HTR-8/SVneo (cell line): ENCODE measurements at places on chromosomes 13 and 19.
A peak's percentile ranks its signal among the peaks of the same experiment; 100 is the strongest.

GRCh38 chr13:41220401-41220800 lies 26.0 kb upstream of the KBTBD7 start:
- DNase-seq = no peak

- no peak for DNase-seq
These were observed 13.0 kb downstream of the RBM26 start for GRCh38 chr13:79392882-79393563.

- DNase-seq = peak; percentile 51
These were observed 20.6 kb downstream of the BRSK1 start for GRCh38 chr19:55304279-55304978.

DNA sequence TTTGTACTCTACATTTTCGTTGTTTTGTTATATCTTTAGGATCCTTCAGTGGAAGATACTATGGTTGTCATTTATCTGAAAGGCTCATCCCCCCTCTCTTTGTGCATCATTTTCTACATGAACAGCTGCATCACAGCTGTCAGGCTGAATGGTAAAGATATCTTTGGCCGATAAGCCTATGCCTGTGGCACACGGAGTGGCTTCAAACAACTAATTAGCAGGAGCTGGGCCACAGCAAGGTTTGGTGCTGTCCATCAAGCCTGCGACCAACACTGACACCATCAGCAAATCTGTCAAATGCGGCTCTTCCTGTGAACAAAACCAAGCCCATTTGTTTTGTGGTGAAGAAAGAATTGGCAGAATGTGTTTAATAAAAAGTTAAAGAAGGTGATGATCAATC lies 334.4 kb downstream of the PCDH9 start:
- no peak for DNase-seq

- DNase-seq = no peak
These were observed 1.3 kb downstream of the ZNF616 start for GRCh38 chr19:52138278-52138982.

DNA sequence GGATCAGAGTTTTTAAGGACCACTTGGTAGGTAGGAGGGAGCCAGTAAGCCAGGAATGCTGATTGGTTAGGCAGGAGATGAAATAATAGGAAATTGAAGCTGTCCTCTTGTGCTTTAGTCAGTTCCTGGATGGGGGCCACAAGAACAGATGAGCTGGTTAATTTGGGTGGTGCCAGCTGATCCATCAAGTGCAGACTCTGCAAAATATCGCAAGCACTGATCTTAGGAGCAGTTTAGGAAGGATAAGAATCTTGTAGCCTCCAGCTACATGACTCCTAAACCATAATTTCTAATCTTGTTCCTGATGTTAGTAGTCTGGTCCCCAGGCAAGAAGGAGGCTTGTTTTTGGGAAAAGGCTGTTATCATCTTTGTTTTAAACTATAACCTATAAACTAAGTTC lies 117.9 kb upstream of the GPR12 start:
- DNase-seq = no peak

DNA sequence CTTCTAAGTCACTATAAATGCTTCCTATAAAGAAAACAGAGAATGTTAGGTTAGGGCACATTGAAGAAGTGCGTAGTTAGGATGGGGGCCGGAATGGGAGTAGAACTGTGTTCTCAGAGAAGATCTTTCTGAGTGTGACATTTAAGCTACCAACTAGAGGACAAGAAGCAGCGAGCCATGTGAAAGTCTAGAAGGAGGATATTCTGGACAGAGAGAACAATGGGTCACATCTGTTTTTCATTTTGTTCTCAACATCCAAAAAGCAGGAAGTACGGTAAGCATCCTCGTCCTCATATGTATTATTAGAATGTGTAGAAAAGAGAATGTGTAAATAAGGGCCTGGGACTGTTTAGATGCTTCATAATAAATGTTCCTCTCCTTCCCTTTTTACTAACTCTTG lies 44.5 kb upstream of the PARP4 start:
- DNase-seq = no peak

DNA sequence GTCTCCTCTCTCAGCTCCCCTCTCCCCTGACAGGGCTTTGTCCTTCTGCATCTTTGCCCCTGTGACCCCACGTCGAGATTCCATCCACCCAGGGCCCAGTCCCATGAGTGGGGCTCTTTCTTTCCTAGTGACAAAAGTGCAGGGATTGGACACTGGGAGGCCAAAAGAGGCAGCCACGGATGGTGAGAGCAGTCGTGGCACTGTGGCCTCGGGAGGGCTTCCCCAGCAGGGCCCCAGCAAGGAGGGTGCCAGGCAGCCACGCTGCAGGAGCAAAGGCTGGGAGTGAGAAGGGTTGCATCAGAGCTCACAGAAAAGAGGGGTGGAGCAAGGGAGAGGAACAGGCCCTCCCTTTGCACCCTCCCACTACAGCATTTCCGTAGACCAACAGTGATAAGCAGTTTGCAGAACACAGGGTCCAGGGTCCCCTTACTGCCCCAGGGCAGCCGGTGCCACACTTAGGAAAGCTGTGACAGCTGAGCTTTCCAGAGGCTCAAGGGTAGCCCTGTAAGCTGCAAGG lies 4.9 kb downstream of the ZSCAN1 start:
- DNase-seq = no peak

DNA sequence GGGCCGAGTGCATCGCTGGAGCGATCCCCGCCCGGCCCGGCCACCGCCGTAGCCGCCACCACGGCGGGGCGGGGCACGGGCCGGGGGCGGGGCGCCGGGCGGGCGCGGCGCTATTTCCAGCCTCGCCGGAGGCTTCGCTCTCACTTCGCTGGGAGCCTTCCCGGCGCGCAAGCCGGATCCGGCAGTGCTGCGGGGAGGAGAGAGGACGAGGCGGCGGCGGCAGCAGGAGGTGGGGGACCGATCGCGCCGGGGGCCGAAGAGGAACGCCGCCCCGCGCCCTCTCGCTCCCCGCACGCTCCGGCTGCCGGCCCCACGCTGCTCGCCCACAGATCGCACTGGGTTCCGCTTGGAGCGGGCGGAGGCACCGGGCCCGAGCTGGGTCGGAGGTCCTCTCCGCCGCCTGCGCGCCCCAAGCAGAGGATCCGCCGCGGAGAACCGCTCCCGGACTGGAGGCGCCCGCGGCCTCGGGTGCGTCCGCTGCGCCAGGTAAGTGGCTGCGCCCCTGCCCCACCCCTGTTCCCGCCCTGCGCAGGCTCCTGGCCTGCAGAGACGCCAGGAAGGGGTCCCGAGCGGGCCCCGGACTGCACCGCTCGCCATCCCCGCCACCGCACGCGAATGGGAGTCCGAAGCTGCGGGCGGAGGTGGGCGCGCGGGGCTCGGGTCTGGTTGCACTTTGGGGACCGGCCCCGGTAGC lies at the start of gene CHST8:
Gene CHST8 (plus strand): TSS at position 143 of the 694 bp plus-strand sequence. CDS start 67,309 bp downstream, outside the sequence.
- DNase-seq = peak; percentile 21

- no peak for DNase-seq
These were observed 5.3 kb downstream of the NCAN start for GRCh38 chr19:19217099-19217498.

GRCh38 chr13:29503041-29503837 lies 92.2 kb downstream of the SLC7A1 start:
- no peak for DNase-seq

- no peak for DNase-seq
These were observed 15.3 kb downstream of the FPR3 start for GRCh38 chr19:51810223-51810622.

- DNase-seq = no peak
These were observed 34.9 kb downstream of the PAK4 start for GRCh38 chr19:39160523-39160861.

DNA sequence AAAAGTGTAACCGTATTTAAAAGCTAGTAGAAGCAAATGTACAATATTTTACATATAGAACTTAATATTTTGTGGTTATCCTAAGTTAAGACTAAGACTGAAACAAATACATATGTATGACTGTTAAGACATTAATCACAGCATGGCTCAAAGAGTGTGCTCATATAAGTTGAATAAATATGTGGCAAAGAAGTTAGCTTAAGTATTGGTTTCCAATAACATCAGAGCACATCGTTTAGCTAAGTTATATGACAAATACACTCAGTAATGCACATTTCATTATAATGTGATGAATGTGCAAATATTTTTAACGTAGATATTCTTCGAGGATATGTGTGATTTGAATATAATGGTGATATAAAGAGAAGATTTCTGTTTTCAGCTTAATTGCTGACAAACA lies 253.8 kb downstream of the SLITRK5 start:
- no peak for DNase-seq

DNA sequence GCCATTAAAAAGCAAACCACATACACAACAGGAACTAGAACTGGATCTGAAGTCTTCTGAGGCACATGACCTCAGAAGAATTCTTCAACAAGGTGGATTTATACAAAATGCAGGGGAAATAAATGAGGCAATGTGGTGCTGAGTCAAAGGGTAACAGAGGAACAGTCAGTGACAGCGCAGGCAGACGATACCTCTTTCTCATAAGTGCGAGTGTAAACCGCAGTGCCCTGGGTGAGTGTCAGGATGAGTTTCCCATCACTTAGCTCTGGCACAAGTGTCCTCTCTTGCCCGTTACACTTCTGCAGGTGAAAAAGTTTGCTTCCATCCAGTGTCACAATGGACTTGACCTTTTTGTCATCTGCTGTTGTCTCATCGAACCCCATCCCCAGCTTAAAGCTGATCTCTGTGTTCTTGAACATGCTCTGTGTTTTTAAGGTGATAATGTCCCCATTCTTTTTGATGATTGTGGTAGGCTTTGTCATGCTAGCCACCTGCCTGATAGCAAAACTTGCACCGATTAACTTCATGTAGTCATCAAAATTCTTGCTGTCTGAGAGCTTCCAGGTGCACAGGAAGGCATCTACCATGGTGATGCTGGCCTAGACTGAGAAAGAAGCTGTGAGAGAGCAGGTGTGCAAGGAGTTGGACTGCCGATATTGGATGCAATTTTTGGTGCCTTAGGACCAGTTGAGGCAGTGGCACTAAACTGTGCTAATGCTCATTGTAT lies 97.3 kb downstream of the AKAP11 start:
- no peak for DNase-seq

DNA sequence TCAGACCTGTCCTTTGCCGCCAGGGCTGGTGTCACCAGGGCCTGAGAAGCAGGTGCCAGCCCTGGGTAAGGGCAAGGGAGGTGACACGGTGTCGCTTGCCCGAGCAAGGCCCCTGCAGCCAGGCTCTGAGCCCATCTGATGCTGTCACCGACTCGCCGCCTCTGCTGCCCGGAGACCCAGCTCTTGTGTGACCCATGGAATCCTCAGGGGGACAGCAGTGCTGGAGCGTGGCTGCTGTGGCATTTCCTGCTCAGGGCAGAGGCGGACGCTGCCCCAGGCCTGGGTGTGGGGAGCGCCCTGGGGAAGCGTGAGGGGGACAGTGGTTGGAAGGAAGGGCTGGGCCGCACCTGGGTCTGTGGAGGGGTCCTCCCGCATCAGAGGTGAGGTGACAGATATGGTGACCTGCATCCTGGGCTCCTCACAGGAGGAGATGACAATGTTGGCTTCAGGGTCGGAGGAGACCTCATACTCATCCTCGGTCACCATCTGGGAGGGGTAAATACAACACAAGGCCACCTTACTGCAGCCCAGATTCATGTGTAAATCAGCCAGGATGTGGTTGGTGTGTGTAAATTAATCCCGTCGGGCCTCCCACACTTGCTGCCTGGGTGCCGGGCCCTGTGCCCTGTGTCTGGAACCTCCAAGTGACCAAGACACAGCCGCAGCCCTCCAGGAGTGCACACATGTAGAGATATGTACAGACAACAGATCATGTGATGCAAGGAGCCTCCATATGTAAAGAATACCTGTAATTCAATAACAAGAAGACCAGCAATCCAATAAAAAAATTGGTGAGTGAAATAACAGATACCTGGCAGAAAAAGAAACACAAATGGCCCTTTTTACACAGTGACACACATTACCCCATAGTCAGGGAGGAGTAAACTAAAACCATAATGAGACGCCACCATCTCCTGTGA lies 27.6 kb upstream of the MATK start:
- DNase-seq = no peak

DNA sequence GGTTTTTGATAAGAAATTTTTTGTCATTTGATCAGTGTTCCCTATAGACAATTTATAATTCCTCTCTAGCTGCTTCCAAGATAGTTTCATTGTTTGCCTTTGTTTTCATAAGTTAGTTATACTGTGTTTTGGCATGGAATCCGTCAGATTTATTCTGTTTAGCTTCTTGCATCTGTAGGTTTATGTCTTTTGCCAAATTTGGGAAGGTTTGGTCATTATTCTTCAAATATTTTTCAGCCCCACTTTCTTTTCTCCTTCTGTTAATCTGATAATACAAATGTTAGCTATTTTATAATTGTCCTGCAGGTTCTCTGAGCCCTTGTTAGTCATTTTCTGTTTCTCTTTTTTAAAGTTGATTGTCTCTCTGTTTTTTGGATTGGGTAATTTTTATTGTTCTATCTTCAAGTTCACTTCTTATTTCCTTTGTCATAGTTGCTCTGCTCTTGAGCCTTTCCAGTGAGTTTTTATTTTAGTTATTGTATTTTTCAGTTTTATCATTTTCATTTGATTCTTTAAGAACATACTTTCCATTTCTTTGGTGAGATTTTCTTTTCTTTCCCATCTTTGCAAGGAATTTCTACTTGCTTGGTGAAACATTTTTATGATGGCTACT lies 5.9 kb upstream of the FCGBP start:
- DNase-seq = no peak

GRCh38 chr19:45442778-45443461 lies 19.2 kb upstream of the ERCC1 start:
- no peak for DNase-seq

DNA sequence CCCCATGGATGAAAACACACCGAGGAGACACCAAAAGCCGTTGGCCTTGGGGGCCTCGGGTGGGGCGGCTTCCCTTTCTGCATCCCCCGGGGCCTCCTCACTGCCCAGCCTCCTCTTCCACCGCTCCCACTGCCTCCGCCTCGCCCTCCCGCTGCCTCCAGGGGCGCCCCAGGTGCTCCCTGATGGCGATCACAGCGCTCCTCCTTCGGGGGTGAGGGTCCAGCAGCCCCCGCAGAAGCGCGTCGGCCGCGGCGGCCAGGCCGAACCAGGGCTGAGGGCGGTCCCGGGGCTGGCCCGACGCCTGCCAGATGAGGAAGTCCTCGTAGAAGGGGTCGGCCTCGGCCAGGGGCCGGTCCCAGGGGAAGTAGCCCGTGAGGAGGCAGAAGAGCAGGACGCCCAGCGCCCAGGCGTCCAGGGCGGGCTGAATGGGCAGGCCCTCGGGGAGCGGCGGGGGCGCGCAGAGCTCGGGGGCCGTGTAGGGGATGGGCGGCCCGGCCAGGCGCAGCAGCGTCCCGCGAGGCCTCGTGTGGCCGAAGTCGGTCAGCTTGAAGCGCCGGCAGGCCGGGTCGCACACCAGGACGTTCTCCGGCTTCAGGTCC lies 7.2 kb downstream of the SBK2 start:
- DNase-seq = no peak

- DNase-seq = no peak
These were observed 2.2 kb downstream of the CCDC122 start for GRCh38 chr13:43877326-43877725.

GRCh38 chr19:53432088-53432661 lies 391 bp downstream of the ZNF761 start:
- DNase-seq = no peak

- no peak for DNase-seq
These were observed 13.2 kb upstream of the CRTC1 start for GRCh38 chr19:18670312-18670711.
